ENCODE measurements at places on chromosomes 1 and 21.

- DNase-seq: no peak
Measured at GRCh38 chr1:115179397-115180079, 90.2 kb upstream of the TSPAN2 start.

DNA sequence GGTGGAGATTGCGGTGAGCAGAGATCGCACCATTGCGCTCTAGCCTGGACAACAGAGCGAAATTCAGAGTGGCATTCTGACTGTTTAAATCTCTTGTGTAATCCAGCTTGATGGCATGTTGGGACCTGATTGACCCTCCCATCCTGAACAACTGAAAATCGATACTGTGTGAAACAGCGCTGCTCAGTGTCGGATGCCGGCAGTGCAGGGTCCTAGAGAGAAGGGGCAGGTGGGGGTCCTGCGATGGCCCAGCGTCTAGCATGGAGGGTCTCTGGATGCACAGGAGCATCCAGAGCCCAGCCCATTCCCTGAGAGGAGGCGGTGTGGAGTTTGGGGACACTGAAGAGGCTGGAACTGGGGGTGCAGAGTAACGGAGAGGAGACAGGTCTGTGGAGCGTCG, 15.8 kb downstream of the AGT start:
- DNase-seq: no peak

GRCh38 chr1:63936801-63937200, 163.0 kb downstream of the ROR1 start:
- no peak for DNase-seq

DNA sequence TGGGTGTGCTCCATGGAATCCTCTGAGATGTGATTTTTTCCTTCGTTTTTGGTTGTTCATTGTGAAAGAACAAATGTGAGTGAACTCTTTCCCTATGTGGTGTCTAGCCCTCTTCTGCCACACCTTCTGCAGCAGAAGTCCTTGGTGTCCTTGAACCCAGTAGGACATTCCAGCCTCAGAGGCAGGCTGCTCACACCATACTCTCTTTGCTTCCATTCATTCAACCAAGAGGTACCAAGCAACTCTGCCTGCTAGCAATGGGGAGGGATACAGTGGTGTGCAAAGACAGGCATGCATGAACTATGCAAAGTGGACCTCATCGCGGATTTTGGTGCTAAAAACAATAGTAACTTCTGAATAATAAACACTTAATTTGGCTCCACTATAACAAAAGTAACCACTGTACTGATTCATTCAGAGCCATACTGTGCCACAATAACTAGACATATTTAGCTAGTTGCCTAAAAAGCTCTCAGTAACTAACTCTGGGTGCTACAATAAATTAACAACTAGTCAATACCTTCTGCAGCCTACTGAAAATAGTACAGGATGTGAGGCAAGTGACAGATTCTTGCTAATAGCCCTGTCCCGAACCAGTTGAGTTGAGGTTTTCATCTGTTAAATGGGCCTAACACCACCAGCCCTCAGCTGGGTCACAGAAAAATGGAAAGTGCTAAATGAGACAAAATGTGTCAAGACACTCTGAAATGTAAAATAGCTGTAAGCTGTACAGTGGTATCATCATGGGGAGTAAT, 155.4 kb downstream of the SLC45A1 start:
- DNase-seq: no peak

DNA sequence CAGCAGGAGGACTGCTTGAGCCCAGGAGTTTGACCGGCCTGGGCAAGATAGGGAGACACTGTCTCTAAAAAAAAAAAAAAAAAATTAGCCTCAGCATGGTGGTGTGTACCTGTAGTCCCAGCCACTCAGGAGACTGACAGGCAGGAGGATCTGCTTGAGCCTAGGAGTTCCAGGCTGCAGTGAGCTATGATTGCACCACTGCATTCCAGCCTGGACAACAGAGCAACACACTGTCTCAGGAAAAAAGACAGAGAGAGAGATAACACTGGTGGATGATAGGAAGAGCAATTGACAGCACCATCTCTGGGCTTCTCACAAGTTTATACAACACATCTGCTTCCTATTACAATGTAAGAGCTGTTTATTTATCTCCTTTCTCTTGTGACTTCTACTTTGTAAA, 2.4 kb upstream of the RNU11 start:
- no peak for DNase-seq

DNA sequence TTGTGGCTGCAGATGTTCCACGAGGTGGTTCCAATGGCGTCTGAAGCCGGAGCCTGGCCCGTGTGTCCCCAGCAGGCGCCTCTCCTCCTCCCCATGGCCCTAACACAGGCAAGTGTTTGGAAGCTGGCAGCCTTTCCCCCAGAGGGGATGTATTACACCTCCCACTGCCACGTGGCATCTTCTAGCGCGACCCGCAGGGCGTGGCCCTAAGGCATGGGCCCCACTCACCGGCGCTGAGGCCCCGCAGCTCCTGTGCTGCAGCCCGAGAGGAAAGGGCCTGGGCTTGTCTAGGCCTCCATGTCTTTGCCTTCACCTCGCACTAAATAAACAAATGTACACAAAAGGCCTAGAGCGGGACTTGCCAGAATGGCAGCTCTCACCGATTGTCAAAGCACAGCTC, 37.9 kb downstream of the SLC66A1 start:
- DNase-seq: no peak

DNA sequence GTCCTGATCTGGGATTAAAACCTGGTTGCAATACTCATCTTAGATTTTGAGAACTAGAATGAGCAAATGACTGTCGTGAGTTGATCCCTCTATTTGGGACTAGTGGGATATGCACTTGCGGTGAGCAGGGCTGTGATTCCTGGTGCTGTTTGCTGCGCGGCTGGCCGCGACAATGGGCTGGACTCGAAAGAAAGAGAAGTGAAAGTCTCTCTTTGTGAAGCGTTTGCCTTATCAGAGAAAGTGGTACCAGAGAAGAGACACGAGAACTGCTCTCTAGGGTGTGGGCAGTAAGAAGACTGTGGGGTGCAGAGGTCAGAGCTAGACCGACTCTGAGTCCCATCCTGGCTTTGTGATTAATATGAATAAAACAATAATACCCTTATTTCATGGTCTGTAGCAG, 8.6 kb downstream of the ST6GALNAC3 start:
- no peak for DNase-seq

DNA sequence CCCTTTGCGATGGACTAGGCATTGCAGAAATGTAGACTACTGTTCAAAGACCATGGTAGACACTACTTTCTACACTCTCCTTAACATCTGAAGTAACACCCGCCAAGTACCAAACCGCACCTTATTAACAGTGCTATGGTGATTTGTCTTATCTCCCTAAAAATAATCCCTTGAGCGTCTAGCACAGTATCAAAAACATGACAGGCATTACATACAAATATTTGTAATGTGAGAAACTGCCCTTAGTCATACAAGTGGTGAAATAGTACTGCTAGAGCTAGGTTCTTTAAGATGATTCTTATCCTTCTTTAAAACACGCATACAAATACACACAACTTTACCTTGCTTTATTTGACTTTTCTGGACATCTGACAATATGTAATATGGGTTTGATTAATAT, 27.2 kb downstream of the PUM1 start:
- no peak for DNase-seq

Measured in NCI-H524 treated with DMSO at 0.1 percent for 48 hours (cell line).